ENCODE measurements at places on chromosomes 3 and 15.

GRCh38 chr3:42012383-42012934 is 50.6 kb upstream of the ULK4 start:
- peak; percentile 68 for DNase-seq

DNA sequence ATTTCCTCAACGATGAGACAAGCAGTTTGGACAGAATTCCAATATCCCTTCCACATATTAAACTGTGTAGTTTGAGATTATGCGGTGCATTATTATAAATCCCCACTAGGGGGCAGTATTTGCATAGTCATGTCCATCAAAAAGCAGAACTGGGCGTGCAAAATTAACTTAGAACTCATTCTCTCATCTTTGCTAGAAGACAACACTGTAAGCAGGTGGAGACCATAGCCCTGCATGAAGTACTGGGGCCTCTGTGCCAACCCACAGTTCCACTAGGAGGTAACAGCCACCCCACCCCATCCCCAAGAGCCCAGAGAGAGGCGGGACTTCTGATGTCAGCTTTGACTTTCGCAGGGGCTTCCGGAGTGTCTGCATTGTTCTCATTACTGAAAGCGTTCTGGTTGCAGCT is 106.6 kb upstream of the TMC3 start:
- peak; percentile 13 for DNase-seq

DNA sequence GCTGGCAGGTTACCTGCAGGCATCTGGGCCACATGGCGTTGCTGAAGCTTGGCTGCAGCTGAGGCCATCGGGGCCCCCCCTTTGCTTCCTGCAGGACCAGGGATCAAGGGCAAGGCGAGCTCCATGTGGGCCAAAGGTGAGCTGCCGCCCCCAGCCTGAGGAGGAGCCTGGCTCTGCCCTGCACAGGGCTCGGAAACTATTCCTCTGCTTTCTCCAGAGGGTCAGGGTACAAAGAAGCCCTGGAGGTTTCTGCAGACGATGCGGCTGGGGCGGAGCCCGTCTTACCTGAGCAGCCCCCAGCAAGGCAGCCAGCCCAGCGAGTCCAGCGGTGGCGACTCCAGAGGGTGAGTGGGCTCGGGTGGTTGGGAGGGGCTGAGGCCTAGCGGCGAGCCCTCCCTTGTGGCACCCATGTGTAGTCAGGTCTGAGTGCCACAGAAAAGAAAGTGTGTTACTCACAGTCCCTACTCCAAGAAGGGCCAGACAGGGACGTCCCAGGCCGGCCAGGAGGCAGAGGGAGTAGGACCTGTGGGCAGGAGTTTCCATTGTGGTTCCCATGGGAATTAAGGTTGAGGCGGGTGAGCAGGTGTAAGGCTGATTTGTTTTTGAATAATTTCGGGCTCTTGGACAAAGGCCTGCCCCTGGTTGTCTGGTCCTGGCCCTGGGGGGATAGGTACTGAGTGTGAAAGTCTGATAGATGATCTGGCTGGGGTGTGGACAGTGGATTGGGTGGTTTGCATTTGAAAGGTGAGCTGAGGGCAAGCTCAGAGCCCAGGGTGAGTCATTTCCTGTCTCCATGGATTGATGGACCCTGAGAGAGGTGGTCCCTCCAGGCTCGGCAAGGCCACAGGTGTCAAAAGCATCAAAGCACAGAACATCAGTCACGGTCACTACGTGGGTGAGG is 25.4 kb downstream of the CFAP100 start:
- no peak for DNase-seq

GRCh38 chr3:107718547-107718946 is 195.8 kb downstream of the BBX start:
- DNase-seq: no peak

GRCh38 chr15:70063261-70063925 is 34.3 kb downstream of the TLE3 start:
- DNase-seq: no peak

DNA sequence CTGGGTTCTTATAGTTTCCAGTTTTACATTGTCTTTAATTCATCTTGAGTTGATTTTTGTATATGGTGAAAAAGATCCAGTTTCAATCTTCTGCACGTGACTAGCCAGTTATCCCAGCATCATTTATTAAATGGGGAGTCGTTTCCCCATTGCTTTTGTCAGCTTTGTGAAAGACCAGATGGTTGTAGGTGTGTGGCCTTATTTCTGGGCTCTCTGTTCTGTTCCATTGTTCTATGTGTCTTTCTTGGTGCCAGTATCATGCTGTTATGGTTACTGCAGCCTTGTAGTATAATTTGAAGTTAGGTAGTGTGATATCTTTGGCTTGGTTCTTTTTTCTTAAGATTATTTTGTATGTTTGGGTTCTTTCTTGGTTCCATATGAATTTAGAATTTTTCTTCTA is 432.2 kb downstream of the UNC13C start:
- DNase-seq: no peak

DNA sequence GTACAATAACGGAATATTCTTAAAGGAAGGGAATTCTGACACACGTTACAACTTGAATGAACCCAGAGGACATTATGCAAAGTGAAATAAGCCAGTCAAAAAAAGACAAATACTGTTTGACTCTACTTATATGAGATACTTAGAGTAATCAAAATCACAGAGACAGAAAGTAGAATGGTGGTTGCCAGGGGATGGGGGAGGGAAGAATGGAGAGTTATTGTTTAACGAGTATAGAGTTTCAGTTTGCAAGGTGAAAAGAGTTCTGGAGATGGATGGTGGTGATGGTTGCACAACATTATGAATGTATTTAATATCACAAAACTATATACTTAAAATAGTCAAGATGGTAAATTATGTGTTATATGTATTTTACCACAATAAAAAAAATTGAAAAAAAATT is 112.9 kb upstream of the ARHGEF3 start:
- DNase-seq: no peak

GRCh38 chr3:125556314-125556713 is 36.3 kb upstream of the SNX4 start:
- no peak for DNase-seq

GRCh38 chr3:1447452-1447851 is 354.6 kb downstream of the CNTN6 start:
- no peak for DNase-seq

DNA sequence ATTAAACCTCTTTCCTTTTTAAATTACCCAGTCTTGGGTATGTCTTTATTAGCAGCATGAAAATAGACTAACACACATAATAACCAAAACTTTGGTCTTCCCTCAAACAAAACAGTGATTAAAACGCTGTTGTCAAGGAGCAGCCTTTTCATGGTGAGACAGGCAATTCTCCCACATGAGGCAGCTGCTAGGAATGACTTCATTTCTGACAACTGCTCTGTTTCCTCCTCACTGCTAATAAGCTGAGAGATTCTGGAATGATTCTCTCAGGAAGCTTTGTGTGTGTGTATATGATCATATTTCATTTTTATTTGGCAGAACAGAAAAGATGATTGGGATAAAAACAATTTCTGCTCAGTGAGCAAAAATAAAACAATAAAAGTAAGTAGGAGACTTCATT is 580.6 kb upstream of the ADAMTS9 start:
- no peak for DNase-seq

DNA sequence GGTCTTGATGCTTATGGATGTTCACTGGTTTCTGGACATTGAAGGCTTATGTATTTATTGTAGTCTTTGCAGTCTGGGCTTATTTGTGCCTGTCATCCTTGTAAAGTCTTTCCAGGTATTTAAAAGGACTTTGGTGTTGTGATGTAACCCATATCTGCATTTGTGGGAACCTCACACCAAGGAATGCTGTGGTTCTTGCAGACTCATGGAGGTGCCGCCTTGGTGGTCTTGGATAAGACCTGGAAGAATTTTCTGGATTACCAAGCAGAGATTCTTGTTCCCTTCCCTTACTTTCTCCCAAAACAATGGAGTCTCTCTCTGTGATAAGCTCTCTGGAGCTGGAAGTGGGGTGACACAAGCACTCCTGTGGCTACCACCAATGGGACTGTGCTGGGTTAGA is 363.5 kb upstream of the NECTIN3 start:
- no peak for DNase-seq

- no peak for DNase-seq
Observed at GRCh38 chr3:127785711-127786265, 36.5 kb downstream of the MGLL start.

- DNase-seq: no peak
Observed at GRCh38 chr3:87088993-87089841, 98.3 kb upstream of the VGLL3 start.

GRCh38 chr15:51577636-51578304 is 44.8 kb downstream of the DMXL2 start:
- no peak for DNase-seq

GRCh38 chr15:57586661-57587424 is 4.9 kb upstream of the MYZAP start:
- DNase-seq: peak; percentile 69

- no peak for DNase-seq
Observed at GRCh38 chr3:133527081-133527715, 46.3 kb upstream of the CDV3 start.

DNA sequence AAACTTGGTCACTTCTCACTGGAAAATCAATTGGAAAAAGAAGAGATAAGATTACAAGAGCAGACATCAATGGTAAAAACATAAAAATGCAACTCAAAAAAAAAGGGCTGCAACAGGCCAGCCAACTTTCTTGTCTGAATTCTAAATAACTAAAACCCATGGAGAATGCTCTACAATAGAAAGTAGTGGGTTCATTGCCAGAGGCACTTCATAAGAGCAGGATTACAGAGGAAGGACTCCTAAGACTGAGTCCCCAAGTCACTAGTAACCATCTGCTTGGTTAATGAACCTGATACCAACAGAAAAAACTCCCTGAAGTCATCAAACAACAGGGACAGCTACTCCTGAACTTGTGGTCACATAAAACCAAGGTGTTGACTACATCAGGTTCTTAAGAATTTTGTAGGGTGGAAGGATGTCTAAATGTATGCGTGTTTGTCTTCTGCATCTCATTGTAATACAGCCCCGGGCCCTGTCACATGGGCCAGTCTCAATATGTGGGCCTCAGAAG is 148.6 kb downstream of the IMPG2 start:
- no peak for DNase-seq

DNA sequence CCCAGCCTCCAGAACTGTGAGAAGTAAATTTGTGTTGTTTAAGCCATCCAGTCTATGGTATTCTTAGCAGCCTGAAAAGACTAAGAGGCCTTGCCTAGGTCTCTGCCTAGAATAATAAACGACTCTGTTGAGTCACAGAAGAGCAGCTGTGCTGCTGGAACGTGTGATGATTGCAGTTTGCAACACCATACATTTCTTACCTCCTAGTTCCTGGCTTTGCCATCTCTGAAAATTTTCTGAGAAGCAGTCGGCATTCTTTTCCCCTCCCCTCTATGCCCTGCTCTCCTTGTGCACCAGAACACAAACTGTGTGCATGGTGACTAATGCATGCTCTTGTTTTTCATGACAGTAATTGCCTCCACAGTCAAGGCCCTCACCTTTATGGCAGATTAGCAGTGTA is 301.3 kb downstream of the IL20RB start:
- no peak for DNase-seq

DNA sequence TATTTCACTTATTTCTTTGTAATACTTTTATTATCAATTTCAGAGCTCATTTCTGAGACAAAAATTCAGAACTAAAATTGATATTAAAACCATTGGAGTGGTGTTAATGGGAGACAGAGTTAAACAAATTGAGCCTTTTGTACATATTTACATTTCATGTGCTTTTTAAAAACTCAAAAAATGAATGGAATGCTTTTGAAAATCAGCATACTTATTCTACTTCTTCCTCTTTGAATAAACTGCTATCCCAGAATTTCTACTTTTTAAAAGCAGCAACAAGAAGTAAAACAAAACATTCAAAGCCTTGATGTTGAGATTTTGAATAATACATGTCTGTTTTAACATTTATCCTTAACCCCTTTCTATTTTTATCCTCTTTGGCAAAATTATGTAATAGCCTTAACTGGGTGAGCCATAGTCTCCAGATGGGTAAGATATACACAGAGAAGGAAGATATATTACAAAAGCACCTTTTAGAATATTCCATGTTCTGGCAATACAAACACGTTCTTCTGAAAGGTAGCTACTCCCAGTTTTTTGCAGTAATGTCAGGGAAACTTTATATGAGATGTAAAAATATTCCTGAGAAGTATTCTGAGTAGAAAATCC is 123.6 kb downstream of the MBNL1 start:
- no peak for DNase-seq

DNA sequence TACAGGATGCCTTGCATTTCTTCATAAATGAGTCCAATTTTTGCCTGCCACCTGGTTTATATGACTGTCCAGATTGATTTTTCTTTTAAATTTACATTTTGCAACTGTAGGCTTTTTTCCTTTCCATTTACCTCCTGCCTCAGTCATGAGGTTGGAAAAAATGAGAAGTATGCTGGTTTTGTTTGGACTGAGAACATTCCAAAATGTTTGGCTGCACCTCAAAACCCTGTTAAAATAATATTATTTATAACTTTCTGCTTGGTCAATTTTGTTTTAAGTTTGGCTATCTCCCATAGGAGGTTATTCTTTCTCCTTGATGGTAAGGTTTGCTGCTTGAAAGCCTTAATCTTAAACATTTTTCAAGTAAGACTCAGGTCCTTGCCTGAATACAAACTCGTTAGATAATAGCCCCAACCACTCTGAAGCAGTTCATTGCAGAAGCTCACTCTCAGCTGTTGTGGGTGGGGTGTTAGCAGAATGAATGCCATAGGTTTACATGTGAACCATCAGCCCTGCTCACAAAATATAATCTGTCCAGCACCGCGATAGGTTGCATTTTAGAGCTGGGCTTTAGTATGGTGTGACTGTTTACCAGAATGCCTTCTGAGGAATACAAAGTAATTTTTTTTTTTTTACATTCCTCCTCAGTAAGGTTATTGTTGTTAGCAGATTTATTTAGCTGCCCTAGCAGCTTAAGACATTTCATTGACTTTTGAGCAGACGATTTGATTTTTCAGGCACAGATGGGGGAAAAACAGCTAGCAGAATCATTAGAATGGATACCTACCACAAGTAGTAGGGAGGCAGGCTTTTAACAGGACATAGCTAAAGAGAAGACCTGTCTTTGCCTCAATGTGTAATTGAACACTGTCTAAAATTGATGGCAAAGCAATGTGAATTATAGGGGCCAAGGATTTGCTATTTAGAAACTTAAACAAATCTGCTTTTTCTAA is 630.8 kb upstream of the KCNMB2 start:
- no peak for DNase-seq

- no peak for DNase-seq
Observed at GRCh38 chr3:179942553-179943075, 94.1 kb downstream of the PEX5L start.

DNA sequence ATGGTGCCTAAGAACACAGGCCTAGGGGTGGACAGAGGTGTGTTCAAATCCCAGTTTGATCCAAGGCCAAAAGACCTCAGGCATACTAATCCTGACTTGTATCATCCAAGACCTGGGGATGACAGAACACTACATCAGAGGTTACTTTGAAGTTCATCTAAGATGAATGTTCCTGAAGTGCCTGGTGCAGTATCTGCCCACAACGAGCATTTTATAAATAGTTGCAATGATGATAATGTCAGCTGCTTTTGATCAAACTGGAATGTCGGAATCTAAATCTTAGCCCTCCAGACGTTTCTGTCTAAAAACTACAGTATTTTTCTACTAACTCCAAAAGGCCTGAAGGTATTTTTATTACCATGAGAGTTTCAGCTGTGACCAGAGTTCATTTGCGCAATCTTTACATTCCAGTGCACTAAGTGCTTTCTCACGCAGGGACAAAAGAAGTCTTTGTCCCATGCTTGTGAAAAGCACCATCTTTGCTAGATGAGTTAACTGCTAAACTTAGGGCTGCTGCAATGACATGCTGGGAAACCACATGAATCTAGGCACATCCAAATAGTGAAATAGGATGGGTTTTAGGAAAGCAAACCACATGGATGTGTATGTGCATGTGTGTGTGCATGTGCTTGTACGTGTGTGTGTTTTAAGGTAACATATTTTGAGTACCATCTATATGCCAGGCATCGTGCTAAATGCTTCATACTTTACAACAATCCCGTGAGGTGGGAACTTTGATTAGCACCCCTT is 18.1 kb downstream of the ANXA2 start:
- no peak for DNase-seq
